CD4-positive, CD25-positive, alpha-beta regulatory T cell (primary cell): ENCODE measurements at places on chromosomes 7 and 10.

GRCh38 chr10:70445718-70446657 is 4.5 kb upstream of the NODAL start:
- no peak for DNase-seq

DNA sequence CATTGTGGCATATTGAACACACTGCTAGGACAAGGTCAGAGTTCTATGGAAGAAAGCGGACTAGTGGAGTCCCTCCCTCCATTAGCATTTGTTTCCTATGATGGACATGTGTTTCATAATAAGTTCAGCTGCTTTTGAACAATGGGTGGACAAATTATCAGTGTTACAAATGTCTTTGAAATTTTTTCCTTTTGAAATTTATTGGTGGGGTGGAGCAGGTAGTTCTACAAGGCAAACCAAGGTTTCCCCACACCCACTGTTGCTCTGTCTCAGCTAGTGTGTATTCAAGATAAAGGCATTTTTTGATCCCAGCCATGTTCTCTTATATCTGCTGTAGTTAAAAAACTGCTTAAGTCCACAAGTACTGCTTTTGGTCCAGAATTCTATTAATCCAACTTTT is 79.9 kb downstream of the MALSU1 start:
- no peak for DNase-seq

- DNase-seq, result no peak
These were observed 20.2 kb upstream of the TMEM178B start for GRCh38 chr7:141053626-141054025.

DNA sequence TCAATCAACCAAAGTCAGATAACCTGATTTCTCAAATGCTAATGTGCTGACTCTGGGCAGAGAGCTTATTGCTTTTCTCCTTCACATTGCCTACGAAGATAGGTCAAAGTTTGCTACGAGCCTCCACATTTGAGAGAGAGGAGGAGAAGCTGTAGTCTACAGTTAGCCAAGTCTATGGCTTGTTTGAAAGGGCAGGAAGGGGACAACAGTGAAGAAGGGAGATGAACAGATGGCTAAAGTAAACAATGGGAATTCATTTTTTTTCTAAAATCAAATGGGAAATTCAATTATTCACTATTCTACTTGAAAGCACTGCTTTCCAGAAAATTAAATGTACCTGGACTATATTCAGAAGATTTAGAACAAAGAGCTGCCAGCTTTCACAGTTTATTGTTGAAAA is 126.7 kb upstream of the C1QL3 start:
- no peak for DNase-seq

GRCh38 chr10:21976739-21977138 is 26.8 kb downstream of the DNAJC1 start:
- DNase-seq, result no peak

GRCh38 chr10:110629680-110630191 is 14.4 kb upstream of the RBM20 start:
- no peak for DNase-seq
